ENCODE measurements at places on chromosomes 5 and 9.

GRCh38 chr5:155943516-155944407 lies 383.2 kb upstream of the SGCD start:
- DNase-seq = no peak

DNA sequence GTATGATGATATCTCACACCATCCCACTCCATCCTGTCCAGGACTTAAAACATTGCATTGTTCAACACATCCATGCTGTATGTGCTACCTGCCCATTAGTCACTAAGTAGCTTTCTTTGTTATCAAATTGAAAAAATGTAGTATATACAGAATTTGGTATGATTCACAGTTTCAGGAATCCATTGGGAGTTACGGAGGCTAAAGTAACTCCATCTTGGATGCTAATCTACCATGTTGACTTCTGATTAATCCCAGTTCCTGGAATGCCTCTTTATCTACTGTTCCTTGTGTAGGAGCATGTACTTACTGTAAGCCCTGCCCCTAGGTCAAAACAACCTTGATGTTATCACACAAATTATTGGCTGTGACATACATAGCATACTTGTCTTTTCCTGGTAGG lies 38.9 kb upstream of the FOXB2 start:
- DNase-seq = no peak

DNA sequence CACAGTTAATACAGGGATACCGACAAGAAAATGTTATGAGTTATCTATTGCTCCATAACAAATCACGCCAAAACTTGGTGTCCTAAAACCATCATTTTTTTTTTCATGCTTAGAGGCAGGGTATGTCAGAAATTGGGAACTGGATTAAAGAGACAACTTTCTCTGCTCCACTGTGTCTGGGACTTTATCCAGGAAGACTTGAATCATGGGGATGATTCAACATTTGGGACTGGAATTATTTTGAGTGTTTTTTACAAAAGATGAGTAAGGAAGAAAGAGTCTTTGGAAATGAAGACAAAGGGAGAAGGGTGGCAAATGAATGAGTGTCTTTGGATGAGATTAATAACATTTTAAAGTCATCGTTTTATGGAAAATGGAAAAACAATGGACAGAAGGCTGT lies 1883.7 kb upstream of the C9orf72 start:
- DNase-seq = no peak

- no peak for DNase-seq
Measured at GRCh38 chr5:175107865-175108264, 336.1 kb downstream of the DRD1 start.

GRCh38 chr5:170195961-170196360 lies 36.8 kb upstream of the C5orf58 start:
- DNase-seq = no peak

DNA sequence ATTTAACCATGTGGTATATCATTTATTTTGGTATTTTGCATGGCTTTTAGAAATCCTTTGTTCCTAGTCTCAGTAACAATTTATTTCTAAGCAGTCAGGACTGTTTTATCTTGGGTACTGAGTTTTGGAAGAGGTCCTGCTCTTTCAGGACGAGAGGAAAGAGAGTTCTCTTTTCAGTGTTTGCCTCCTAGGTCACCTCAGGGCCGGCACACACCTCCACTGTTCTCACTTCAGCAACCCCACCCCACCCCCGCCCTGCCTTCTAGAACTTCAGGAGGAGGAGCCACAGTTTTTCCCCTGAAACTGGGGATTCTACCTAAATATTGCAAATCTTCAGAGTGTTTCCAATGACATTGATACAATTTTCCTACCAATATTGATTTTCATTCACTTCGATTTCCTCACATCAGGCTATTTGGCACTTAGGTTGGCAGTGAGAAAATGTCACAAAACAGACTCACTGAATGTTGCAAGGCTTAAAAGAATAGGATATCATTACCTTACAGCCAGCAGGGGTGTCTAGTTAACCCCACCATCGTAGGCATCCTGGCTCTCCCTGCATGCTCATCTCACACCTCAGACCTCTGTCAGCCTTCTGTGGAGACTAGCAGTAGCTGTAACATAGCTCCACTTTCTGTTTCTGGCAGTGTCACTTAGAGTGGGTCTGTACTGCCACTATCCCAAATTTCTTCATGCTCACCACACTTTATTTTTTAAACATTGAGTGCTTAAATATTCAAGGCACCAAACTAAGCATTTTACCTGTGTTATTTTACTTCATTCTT lies 5.4 kb downstream of the IGIP start:
- no peak for DNase-seq

DNA sequence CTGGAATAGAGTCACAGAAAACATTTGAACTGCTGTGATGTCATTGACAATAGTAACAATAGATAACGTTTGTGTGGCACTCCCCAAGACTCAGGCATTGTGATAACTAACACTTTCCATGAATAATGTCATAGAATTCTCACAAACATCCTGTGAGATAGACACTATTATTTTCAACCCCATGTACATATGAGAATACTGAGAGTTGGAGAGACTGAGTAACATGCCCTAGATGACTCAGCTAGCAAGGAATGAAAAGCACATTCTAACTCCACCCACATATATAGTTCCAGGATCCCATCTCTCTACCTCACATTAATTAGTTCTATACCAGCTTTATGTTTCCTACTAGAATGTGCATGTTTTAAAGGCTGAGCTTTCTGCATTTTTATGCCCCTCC lies 71.4 kb downstream of the ASTN2 start:
- no peak for DNase-seq

DNA sequence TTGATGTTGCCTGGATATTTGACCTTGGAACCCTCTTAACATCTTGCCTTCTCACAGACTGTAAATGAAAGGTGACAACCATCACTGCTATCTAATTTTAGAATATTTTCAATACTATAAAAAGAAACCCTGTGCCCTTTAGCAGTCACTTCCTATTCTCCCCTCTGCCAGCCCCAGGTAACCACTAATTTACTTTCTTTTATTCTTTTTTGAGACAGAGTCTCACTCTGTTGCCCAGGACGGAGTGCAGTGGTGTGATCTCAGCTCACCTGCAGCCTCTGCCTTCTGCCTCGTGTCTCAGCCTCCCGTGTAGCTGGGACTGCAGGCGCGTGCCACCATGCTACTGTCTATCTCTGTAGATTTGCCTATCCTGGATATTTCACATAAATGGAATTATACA lies 43.6 kb downstream of the FRMPD1 start:
- DNase-seq = no peak

GRCh38 chr9:134601764-134602163 lies 39.8 kb upstream of the COL5A1 start:
- DNase-seq = no peak

DNA sequence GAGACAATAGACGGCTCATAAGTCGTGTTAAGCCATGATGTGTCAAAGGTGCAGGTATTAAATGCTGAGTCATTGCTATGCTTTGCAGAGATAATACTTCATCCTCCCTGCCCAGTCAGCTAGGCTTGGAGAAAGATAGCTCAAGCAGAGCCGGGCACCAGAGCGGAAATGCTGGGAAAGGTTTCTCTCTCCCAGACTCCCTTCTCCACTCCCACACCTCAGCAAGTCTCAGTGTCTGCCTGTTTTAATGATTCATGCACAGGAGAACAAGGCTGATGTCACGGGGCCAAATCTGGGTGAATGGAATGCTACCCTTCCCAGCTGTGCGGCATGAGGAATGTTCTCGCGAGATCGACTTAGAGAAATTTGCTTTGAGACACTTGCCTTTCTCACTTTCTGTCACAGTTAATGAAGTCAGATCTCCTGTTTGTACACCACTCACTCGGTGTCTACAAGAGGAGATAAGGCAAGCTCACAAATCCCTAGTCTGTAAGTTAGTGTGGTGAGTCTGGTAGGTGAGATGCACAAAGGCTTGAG lies 204.4 kb downstream of the EFNA5 start:
- no peak for DNase-seq

- DNase-seq = no peak
Measured at GRCh38 chr5:137126829-137127228, 372.3 kb downstream of the SPOCK1 start.

DNA sequence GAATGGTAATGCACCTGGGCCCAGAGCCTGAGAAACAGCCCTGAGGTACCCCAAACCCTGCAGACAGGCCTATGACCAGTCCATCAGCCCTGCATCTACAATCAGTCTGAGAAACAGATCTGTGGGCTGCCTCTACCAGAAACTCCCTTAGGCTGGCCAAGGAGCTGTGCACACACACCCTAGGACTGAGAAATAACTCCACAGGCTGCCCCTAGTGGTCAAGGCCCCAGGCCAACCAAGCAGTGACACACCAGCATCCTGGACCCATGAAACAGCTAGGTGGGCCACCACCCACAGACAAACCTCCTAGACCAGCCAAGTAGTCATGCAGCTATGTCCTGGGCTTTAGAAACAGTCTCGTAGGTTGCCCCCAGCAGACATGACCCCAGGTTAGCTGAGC lies 253.6 kb upstream of the VLDLR start:
- DNase-seq = no peak

- no peak for DNase-seq
Measured at GRCh38 chr5:132074772-132075718, 1.5 kb downstream of the CSF2 start.

GRCh38 chr5:75890546-75890945 lies 173.3 kb upstream of the POC5 start:
- no peak for DNase-seq

GRCh38 chr5:118211606-118212005 lies 776.7 kb downstream of the DTWD2 start:
- DNase-seq = no peak

DNA sequence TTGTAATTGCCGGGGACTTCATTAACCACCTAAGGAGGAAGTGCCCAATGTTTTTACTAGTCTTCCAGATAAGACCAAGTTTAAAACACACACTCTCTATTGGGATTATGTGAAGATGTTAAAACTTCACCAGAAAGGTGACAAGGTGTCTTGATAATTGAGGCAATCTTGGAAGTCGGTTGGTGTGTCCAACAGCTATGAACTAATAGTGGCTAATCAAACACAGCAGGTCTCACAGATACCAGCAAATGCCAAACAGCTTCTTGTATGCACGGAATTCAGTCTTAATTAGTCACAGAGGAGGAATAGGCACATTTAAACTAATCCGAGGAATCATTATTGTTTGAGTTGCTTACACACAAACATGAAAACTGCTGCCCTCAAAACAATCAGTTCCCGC lies 214.5 kb downstream of the SEC61B start:
- DNase-seq = no peak

- DNase-seq = no peak
Measured at GRCh38 chr5:136190904-136191303, 2.1 kb downstream of the SMIM32 start.

DNA sequence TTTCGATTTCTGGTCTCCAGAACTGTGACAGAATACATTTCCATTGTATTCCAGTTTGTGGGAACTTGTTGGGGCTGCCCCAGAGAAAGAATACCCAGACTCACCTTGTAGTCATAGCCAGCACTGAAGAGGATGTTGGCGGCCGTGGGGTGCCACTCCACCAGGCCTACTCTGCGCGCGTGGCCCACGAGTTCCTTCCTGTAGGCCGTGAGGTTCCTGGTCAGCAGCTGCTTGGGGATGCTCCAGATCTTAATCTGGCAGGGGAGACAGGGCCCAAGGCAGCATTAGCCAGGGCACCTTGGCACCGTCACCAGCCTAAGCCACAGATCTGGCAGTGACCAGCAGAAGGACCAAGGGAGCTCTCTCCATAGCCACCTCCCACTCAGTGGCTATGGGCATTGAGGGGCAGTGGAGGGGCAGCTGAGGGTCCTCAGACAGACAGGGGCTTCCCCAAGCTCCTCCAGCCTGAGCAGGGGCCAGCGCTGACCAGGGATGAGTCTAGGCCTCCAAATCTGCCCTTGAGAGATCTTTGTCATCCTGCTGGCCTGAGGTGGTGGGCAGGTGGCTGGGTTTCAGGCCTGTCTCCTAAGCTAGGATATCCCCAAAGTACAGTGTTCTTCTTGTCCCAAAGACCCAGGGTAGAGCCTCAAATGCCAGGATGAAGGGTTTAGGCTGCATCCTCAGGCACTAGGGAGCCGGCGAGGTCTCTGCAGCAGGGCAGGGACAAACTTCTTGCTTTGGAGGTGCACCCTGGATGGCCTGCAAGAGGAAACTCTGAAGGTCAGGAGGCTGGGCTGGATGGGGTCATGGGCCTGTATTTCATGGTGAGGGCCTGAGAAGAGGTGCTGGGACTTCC lies 15.9 kb upstream of the TRIM14 start:
- no peak for DNase-seq

- DNase-seq = no peak
Measured at GRCh38 chr9:132077881-132078698, 1.6 kb downstream of the MED27 start.

GRCh38 chr9:131274674-131275331 lies 1.5 kb downstream of the FAM78A start:
- DNase-seq = no peak

DNA sequence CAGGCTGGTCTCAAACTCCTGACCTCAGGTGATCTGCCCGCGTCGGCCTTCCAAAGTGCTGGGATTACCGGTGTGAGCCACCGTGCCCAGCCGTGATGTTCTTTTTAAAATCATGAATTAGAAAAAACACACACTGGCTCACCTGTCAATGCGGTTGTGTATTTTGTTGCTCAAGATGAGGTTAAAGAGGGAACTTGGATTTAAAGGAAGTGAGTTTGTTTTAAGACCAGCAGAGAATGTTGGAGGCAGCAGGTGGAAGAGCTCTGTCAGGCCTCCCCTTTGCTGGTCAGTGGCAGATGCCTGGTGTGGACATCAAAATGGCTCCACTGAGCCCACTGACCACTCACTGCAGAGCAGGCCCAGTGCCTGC lies 38.9 kb downstream of the WNK2 start:
- no peak for DNase-seq

- no peak for DNase-seq
Measured at GRCh38 chr5:2272755-2273154, 390.0 kb upstream of the IRX4 start.

- DNase-seq = no peak
Measured at GRCh38 chr9:94593459-94594345, at the start of gene FBP2. Gene FBP2 (minus strand): TSS chr9:94593824. CDS start chr9:94593726, 98 bp downstream.

GRCh38 chr5:15796557-15796956 lies 296.6 kb downstream of the FBXL7 start:
- no peak for DNase-seq

- no peak for DNase-seq
Measured at GRCh38 chr9:117951127-117951526, 246.9 kb downstream of the TLR4 start.

GRCh38 chr9:135255033-135255840 lies 167.8 kb downstream of the OLFM1 start:
- DNase-seq = no peak

- no peak for DNase-seq
Measured at GRCh38 chr9:131987232-131987631, 92.4 kb downstream of the MED27 start.

- no peak for DNase-seq
Measured at GRCh38 chr9:33241298-33241697, 1.3 kb downstream of the SPINK4 start.

DNA sequence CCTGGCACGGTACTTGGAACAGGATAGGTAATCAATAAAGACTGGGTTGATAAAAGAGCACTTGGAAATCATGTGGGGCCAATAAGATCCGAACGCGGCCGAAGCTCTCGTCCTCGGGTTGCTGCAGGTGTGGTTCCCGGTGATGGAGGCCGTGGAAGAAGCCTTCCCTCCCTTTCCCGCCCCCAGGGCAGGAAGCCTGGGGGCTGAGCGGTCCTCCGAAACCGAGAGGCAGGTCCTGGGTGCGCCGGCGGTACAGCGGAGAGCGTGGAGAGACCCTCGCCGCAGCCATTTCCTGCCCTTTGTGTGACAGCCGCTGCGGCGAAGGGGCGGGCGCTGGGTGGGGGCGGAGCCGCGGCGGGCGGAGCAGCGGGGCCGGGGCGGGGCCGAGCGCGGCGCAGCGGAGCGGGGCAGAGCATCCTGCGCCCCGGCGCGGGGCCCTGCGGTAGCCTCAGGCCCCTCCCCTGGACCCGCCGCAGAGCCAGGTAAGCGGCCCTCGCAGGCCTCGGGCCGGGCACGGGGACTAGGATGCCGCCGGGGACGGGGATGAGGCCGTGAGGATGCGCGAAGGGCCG lies at the start of gene CYFIP2:
TSS of gene CYFIP2 (plus strand) at position 410 of the 572 bp plus-strand sequence. CDS start 19,239 bp downstream, outside the sequence.
- DNase-seq = peak; percentile 74
